ENCODE measurements at places on chromosomes 12 and 14. TPM values are rescaled to one million over a fixed set of nuclear protein-coding genes. Genes with fewer than 3 reads are reported as not detected.

GRCh38 chr12:101015044-101015443 is 195.0 kb downstream of the SLC5A8 start:
- H3K4me1 ChIP-seq, result no peaks in the 10 kb centered on the region
- H3K27me3 ChIP-seq, result no peaks in the 10 kb centered on the region
- no peaks in the 10 kb centered on the region for H3K36me3 ChIP-seq
- H3K4me3 ChIP-seq, result no peak overlapping the region
- H3K27ac ChIP-seq, result no peak overlapping the region
- DNase-seq, result no peak

DNA sequence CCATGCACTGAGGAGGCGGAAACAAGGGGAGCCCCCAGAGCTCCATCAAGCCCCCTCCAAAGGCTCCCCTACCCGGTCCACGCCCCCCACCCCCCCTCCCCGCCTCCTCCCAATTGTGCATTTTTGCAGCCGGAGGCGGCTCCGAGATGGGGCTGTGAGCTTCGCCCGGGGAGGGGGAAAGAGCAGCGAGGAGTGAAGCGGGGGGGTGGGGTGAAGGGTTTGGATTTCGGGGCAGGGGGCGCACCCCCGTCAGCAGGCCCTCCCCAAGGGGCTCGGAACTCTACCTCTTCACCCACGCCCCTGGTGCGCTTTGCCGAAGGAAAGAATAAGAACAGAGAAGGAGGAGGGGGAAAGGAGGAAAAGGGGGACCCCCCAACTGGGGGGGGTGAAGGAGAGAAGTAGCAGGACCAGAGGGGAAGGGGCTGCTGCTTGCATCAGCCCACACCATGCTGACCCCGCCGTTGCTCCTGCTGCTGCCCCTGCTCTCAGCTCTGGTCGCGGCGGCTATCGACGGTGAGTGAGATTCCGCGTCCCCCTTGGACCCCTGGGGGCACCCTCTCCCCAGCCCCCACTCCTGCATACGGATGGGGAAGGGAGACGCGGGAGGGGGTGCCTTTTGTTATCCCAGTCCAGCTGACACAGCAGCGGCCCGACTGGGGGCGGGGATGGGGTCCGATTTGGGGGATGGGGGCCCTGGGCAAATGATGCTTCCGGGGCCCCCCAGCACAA is 400 bp downstream of the LRP1 start:
- no peak for DNase-seq
- H3K27me3 ChIP-seq, result no peaks in the 10 kb centered on the region
- H3K27ac ChIP-seq, result peak overlapping the region; percentile 92
- H3K4me3 ChIP-seq, result peak overlapping the region; percentile 83
- peaks cover 22% of the 10 kb centered on the region for H3K4me1 ChIP-seq

GRCh38 chr14:104227806-104228205 is 89.4 kb downstream of the KIF26A start:
- no peaks in the 10 kb centered on the region for H3K27me3 ChIP-seq
- no peaks in the 10 kb centered on the region for H3K36me3 ChIP-seq
- no peak overlapping the region for H3K27ac ChIP-seq

DNA sequence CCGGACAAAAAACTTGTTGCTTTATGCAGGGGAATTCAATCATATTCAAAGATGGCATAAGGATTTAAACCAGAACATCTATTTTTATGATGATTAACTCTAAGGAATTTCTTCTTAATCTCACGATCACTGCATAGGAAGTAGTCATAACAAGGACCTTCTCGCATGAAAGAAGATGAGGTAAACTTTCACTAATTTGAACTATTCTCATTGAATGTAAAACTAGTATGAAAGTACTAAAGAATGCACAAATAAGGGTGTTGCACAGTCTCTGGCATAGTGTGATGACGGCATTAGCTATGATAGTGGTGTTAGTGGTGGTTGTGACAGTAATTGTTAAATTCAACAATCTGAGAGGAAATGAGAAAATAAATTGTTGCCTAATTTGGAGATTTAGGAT is 280.0 kb downstream of the SLC6A15 start:
- H3K27ac ChIP-seq, result no peak overlapping the region
- no peaks in the 10 kb centered on the region for H3K27me3 ChIP-seq
- H3K36me3 ChIP-seq, result no peaks in the 10 kb centered on the region
- DNase-seq, result no peak
- no peaks in the 10 kb centered on the region for H3K4me1 ChIP-seq

GRCh38 chr12:95185072-95185471 is 32.2 kb downstream of the FGD6 start:
- H3K4me3 ChIP-seq, result no peak overlapping the region
- no peaks in the 10 kb centered on the region for H3K36me3 ChIP-seq
- no peak overlapping the region for H3K27ac ChIP-seq
- no peaks in the 10 kb centered on the region for H3K27me3 ChIP-seq
- DNase-seq, result no peak

GRCh38 chr12:113298861-113299545 is 35.9 kb downstream of the SLC8B1 start:
- peaks cover 44% of the 10 kb centered on the region for H3K36me3 ChIP-seq
- DNase-seq, result no peak
- H3K27ac ChIP-seq, result peak overlapping the region; percentile 67
- H3K4me1 ChIP-seq, result peaks cover 15% of the 10 kb centered on the region
- no peak overlapping the region for H3K4me3 ChIP-seq

DNA sequence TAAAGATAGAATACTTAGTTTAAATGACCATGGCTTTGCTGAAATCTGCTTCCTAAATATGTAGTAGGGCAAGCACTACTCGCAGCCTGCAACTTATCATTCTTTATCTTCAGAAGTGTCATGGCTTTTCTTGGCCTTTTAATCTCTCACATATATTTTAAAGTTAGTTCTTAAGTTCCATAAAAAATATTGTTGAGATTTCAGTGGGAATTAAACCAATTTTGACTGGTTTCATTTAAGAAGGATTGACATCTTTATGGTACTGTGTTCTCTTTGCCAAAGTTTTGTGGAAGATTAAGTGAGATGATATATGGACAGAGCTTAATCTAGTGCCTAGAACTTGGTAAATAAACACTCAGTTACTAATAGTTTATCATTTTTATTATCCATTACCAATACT is 56.7 kb downstream of the KIAA0586 start:
- no peaks in the 10 kb centered on the region for H3K4me1 ChIP-seq
- peaks cover 36% of the 10 kb centered on the region for H3K36me3 ChIP-seq
- DNase-seq, result no peak
- H3K27ac ChIP-seq, result no peak overlapping the region
- H3K27me3 ChIP-seq, result no peaks in the 10 kb centered on the region

GRCh38 chr14:31445703-31446102 is 11.6 kb downstream of the DTD2 start:
- no peak for DNase-seq
- no peaks in the 10 kb centered on the region for H3K36me3 ChIP-seq
- H3K4me3 ChIP-seq, result no peak overlapping the region
- H3K27me3 ChIP-seq, result no peaks in the 10 kb centered on the region
- no peak overlapping the region for H3K27ac ChIP-seq

The IRAK3 gene
- 44.6 TPM for total RNA-seq

The KCNMB4 gene
- total RNA-seq, result 6.0 TPM

The CAPZA3 gene
- not detected for total RNA-seq

The CHURC1 gene
- total RNA-seq, result 52.5 TPM

The EML1 gene
- total RNA-seq, result 42.2 TPM

The GPR84 gene
- total RNA-seq, result 0.96 TPM
